ENCODE measurements at places on chromosomes 5 and 9. TPM values are rescaled to one million over a fixed set of nuclear protein-coding genes. Genes with fewer than 3 reads are reported as not detected.

GRCh38 chr9:82466616-82467260 is 478.2 kb downstream of the SPATA31D1 start:
- H3K36me3 ChIP-seq: no peaks in the 10 kb centered on the region
- H3K4me3 ChIP-seq: no peak overlapping the region
- H3K27ac ChIP-seq: no peak overlapping the region
- no peak for DNase-seq
- H3K27me3 ChIP-seq: no peaks in the 10 kb centered on the region

The MUSK gene
- not detected for total RNA-seq

GRCh38 chr9:124676159-124676551 is 95.0 kb downstream of the NR6A1 start:
- H3K27me3 ChIP-seq: peaks cover 34% of the 10 kb centered on the region
- peaks cover 15% of the 10 kb centered on the region for H3K4me1 ChIP-seq
- H3K27ac ChIP-seq: no peak overlapping the region
- no peak for DNase-seq
- H3K36me3 ChIP-seq: no peaks in the 10 kb centered on the region

DNA sequence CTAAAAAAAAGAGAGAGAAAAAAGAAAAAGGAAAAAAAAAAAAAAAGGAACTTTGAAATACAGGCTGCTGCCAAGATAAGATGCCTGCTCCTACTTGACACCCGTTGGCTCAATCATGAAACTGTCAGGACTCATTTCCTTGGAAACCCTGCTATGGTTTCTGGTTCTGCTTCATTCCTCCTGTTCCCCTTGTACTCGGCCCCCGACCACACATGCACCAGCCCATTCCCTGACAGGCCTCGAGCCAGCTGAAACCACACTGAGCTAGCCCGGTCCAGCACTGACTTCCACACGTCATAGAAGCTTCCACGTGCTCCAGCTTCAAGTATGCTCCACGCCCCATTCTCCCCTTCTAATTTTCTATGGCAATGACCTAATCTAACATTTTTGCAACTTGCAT is 93.2 kb downstream of the MYO10 start:
- H3K36me3 ChIP-seq: no peaks in the 10 kb centered on the region
- H3K4me3 ChIP-seq: no peak overlapping the region
- DNase-seq: no peak
- no peak overlapping the region for H3K27ac ChIP-seq
- peaks cover 5% of the 10 kb centered on the region for H3K27me3 ChIP-seq

DNA sequence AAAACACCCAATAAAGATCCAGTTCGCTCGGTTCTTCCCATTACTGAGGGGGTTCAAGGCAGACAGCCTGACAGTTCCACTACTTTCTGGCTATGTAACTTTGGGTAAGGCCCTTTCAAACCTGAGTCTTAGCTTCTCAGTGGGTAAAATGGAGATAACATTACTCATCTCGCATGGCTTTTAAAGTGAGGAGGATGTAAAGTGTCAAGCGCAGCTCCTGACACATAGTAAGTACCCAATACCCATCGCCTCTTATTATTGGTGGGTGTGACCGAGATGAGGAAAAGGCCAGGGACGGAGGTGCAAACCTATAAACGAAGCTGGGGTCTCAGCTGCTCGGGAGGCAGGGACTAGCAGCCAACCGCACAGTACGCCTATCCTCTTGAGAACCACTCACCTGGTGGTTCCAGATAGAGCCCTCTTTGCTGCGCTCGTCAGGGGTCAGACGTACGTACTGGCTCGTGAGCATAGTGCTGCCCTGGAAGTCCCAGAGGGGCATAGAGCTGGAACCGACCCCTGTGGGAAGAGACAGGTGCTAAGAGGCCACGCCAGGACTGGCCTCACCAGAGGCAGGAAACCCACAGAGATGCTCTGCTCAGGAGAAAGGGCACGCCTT is 584 bp downstream of the LMAN2 start:
- no peaks in the 10 kb centered on the region for H3K27me3 ChIP-seq
- H3K36me3 ChIP-seq: peaks cover 32% of the 10 kb centered on the region
- peaks cover 62% of the 10 kb centered on the region for H3K4me1 ChIP-seq
- peak overlapping the region; percentile 100 for H3K27ac ChIP-seq
- H3K4me3 ChIP-seq: peak overlapping the region; percentile 98

DNA sequence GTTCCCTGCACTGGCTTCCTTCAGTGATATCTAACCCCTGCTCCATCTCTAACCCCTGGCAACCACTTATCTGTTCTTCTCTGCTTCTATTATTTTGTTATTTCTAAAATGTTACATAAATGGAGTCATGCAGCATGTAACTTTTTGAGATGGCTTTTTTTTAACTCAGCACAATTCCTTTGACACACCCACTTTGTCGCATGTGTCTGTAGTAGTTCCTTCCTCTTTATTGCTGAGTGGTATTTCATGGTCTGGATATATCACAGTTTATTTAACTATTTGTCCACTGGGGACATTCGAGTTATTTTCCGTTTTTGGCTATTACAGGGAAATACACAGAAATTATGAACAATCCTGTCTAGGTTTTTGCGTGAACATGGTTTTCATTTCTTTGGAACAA is 200.2 kb downstream of the TRIO start:
- peaks cover 13% of the 10 kb centered on the region for H3K27me3 ChIP-seq
- DNase-seq: no peak
- H3K4me3 ChIP-seq: no peak overlapping the region
- H3K4me1 ChIP-seq: peaks cover 4% of the 10 kb centered on the region

The CLIC3 gene
- 3.8 TPM for total RNA-seq

DNA sequence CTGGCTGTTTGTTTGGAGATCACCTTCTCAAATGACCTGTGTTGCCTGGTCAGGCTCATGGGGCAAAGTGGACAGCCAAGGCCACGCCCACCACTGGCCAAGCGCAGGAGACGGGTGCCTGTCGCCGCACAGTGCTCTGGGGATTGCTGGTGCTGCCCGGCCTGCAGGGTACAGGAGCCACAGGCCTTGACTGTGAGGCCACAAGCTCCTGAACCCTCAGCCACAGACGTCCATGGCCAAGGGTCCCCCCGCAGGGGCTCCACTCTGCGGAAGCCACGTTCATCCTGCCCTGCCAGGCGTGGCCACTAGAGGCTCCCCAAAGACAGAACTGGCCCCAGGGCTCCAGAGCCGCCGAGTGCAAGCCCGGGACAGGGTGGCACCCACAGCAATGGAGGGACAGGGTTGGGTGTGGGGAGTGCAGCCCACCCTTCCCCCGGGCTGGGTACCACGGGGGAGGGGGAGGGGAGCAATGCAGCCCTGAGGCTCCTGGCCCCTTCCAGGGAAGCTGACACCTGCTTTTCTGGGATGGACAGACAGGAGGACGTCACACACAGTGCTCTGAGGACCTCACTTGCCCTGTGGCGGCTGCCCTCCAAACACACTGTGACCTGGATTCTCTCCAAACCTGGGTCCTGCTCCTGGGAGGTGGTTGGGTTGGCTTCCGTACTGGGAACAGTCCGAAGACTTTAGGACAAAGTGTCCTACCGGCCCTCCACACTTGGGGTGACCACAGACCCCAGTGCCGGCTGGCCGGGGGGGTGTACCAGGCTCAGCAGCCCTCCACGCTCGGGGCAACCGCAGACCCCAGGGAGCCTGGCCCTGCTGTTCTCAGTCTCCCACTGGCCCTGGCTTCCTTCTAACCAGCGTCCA is 21.5 kb downstream of the TPPP start:
- H3K36me3 ChIP-seq: peaks cover 2% of the 10 kb centered on the region
- H3K4me3 ChIP-seq: no peak overlapping the region
- H3K27ac ChIP-seq: no peak overlapping the region
- peaks cover 5% of the 10 kb centered on the region for H3K4me1 ChIP-seq
- peak; percentile 75 for DNase-seq
- peaks cover 4% of the 10 kb centered on the region for H3K27me3 ChIP-seq

DNA sequence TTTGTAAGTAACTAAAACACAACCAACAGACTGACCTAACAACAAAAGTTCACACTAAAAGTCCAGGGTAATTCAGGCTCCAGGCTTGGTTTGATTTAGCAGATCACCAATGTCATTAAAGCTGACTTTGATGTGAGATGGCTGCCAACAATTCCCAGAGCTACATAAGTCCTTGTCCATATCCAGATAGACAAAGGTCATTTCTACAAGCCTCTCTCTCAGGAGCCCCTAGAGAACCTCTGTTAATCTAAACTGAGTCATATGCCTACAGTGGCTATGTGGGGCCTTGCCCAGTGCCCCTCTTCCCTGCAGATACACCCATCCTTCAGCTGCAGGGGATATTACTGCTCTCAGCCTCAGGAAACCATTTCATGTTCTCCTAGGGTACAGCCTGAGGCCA is 18.2 kb upstream of the ANP32B start:
- no peak for DNase-seq
- H3K4me1 ChIP-seq: peaks cover 5% of the 10 kb centered on the region

The TMEM8B gene
- 1.2 TPM for total RNA-seq

- no peak overlapping the region for H3K4me3 ChIP-seq
- no peak overlapping the region for H3K27ac ChIP-seq
- H3K4me1 ChIP-seq: no peaks in the 10 kb centered on the region
- H3K27me3 ChIP-seq: no peaks in the 10 kb centered on the region
Observed at GRCh38 chr9:90884178-90884577, 82.6 kb downstream of the SYK start.

The PAX5 gene
- total RNA-seq: 0.14 TPM

The CAVIN4 gene
- total RNA-seq: 0.29 TPM

GRCh38 chr5:171310819-171311321 is 1.8 kb downstream of the TLX3 start:
- peaks cover 23% of the 10 kb centered on the region for H3K4me1 ChIP-seq
- no peak for DNase-seq
- H3K36me3 ChIP-seq: peaks cover 10% of the 10 kb centered on the region
- peak overlapping the region; percentile 24 for H3K4me3 ChIP-seq
- peak overlapping the region; percentile 28 for H3K27ac ChIP-seq
- H3K27me3 ChIP-seq: peaks cover 84% of the 10 kb centered on the region

GRCh38 chr9:137161558-137162486 is 8.0 kb downstream of the LRRC26 start:
- H3K36me3 ChIP-seq: no peaks in the 10 kb centered on the region
- DNase-seq: no peak
- H3K4me1 ChIP-seq: peaks cover 11% of the 10 kb centered on the region
- no peak overlapping the region for H3K27ac ChIP-seq
- H3K4me3 ChIP-seq: no peak overlapping the region

- no peaks in the 10 kb centered on the region for H3K27me3 ChIP-seq
- H3K36me3 ChIP-seq: no peaks in the 10 kb centered on the region
- no peak overlapping the region for H3K27ac ChIP-seq
- no peak for DNase-seq
Observed at GRCh38 chr5:111984044-111984443, 227.1 kb upstream of the NREP start.

GRCh38 chr5:132883261-132883834 is 9.9 kb downstream of the LEAP2 start:
- H3K27me3 ChIP-seq: no peaks in the 10 kb centered on the region
- DNase-seq: no peak
- H3K36me3 ChIP-seq: peaks cover 41% of the 10 kb centered on the region
- peaks cover 12% of the 10 kb centered on the region for H3K4me1 ChIP-seq
- no peak overlapping the region for H3K4me3 ChIP-seq

The GDF9 gene
- 0.67 TPM for total RNA-seq

The SNCAIP gene
- not detected for total RNA-seq

The ZDHHC11B gene
- not detected for total RNA-seq

The ZNF454 gene
- total RNA-seq: not detected

DNA sequence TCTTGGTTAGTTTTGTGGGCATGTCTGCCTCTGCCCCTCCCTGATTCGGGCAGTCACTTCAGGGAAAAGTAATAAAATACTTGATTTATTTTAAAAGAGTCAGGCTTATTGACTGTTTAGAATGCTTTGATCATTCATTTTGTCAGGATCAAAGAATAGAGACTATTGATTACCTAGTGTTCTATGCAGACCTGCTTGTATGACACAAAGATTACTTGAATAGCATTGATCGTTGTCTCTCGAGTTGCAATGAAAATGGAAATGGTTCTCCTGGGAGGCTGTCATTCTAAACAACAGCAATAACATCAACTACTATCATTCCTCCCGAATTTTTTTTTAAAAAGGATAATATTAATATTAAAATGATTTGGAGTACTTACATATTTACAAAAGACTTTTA is 133.2 kb upstream of the DMAC1 start:
- no peak overlapping the region for H3K4me3 ChIP-seq
- H3K4me1 ChIP-seq: peaks cover 15% of the 10 kb centered on the region
- no peaks in the 10 kb centered on the region for H3K27me3 ChIP-seq
- H3K36me3 ChIP-seq: peaks cover 8% of the 10 kb centered on the region
- no peak for DNase-seq

GRCh38 chr9:114396558-114397218 is 8.9 kb upstream of the AKNA start:
- no peaks in the 10 kb centered on the region for H3K27me3 ChIP-seq
- DNase-seq: no peak
- H3K36me3 ChIP-seq: peaks cover 22% of the 10 kb centered on the region
- peak overlapping the region; percentile 99 for H3K4me3 ChIP-seq

The LHX3 gene
- not detected for total RNA-seq

GRCh38 chr9:128372188-128372641 is 1.0 kb downstream of the URM1 start:
- H3K4me1 ChIP-seq: peaks cover 27% of the 10 kb centered on the region
- H3K36me3 ChIP-seq: peaks cover 8% of the 10 kb centered on the region
- peak overlapping the region; percentile 91 for H3K27ac ChIP-seq
- H3K27me3 ChIP-seq: no peaks in the 10 kb centered on the region
- no peak for DNase-seq
- peak overlapping the region; percentile 95 for H3K4me3 ChIP-seq

DNA sequence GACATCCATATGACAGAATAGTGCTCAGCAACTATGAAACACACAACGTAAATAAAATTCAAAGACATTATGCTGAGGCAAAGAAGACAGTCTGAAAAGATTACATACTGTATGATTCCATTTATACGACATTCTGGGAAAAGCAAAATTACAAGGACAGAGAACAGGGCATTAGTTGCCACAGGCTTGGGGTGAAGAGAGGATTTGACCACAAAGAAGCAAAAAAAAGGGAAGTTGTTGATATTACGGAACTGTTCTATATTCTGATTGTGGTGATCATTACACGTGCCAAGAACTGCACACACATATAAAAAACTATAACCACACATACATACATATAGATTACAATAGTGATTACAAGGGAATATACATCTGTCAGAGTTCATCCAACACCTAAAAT is 24.1 kb downstream of the CDK5RAP2 start:
- H3K36me3 ChIP-seq: peaks cover 51% of the 10 kb centered on the region
- no peak overlapping the region for H3K27ac ChIP-seq
- no peaks in the 10 kb centered on the region for H3K27me3 ChIP-seq
- no peaks in the 10 kb centered on the region for H3K4me1 ChIP-seq

The OGN gene
- not detected for total RNA-seq

DNA sequence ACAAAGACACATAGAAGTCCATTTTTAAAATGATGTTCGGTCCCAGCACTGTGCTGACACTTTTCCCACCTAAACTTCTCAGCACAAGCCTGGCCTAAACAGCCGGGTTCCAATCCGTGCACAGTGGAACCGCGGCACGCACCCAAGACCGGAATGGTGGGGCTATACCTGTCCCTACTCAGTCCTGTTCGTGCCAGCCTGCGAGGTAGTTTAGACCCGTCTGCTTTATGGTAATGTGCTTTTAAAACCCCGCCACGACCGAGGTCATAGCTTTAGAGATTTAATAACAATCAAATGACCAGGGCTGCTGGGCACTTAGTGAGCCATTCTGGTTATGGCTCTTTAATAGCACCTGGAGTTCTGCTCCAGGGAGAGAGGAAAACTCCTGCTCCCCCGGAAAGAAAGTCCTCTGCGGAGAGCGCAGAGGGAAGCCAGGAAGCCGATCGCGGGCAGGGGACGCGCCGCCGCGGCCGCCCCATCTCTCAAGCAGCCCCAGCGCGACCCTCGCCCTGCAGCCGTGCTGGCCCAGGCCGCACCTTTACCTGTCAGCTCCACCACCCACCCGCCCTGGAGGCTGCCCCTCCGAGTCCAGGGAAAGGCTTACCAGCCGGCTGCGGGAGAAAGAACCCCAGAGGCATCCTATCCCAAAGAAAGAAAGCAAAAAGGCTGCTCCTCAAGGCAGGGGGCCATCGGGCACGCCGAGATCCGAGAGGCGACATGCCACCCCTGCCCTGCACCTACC is 511 bp downstream of the ARL15 start:
- peak overlapping the region; percentile 89 for H3K27ac ChIP-seq
- peaks cover 16% of the 10 kb centered on the region for H3K27me3 ChIP-seq
- peak; percentile 57 for DNase-seq
- peak overlapping the region; percentile 78 for H3K4me3 ChIP-seq
- H3K4me1 ChIP-seq: peaks cover 19% of the 10 kb centered on the region
